CD4-positive, alpha-beta T cell (primary cell): ENCODE measurements at places on chromosomes 1 and 21.

GRCh38 chr1:182700351-182700709 lies 15.9 kb upstream of the RGS8 start:
- DNase-seq: no peak

DNA sequence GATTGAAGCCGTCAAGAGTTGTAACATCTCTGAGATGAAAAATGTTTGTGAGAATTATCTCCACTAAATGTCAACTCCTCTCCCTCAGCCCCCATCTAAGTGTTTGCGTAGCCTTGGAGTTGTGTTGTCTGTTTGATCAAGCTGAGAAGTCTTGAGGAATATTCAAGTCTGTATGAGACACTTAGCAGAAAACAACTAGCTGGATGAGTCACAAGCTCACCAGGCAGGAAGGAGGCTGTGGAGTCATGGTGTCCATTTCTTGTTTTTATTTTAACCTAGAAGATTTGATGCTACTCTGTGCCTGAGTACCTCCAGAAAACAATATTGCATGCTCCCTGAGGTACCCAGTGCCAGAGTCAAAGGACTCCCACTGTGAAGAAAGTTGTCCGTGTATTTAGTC lies 211.6 kb upstream of the PLXNA2 start:
- DNase-seq: no peak

DNA sequence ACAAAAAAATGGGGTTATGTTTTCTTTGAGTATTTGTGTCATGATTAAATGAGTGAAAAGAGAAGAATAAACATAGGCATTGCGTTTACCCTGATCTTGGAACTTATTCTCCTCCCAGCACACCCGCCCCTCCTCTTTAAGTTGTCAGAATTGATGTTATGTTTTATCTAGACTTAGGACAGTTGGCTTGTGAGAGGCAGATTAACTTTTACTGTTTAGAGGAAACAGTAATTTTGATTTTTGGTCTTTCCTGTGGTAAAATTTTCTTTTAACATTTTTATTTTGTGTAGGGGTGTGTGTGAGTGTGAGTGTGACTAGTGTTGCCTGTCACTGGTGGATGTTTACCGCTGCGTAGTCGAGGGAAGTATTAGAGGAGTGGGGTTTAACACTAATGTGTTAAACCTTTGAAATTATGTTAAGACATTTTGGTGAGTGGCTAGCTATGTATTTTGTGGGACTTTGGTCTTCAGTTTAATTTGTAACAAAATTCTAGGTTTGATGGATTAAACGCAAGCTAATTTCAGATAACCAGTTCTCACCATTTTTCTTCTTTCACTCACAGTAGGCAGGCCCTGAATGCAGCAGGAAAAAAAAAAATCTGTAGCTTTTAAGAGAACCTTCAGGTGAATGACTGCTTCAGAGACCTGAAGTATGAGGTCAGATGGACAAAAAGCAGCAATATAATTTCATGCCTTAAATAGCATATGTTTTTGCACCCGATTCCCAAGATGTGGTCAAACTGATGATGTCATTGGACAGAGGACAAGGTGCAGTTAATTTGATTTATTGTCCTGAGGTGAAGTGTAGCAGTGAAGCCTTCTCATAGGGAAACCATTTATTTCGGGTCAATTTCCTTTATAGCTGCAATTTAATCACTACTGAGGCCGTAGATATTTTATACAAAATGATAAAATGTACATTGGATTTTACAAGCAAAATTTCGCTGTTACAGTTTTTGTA lies 2.7 kb downstream of the POU2F1 start:
- DNase-seq: no peak

- no peak for DNase-seq
Observed at GRCh38 chr1:59709333-59709732, 105.4 kb upstream of the HOOK1 start.

DNA sequence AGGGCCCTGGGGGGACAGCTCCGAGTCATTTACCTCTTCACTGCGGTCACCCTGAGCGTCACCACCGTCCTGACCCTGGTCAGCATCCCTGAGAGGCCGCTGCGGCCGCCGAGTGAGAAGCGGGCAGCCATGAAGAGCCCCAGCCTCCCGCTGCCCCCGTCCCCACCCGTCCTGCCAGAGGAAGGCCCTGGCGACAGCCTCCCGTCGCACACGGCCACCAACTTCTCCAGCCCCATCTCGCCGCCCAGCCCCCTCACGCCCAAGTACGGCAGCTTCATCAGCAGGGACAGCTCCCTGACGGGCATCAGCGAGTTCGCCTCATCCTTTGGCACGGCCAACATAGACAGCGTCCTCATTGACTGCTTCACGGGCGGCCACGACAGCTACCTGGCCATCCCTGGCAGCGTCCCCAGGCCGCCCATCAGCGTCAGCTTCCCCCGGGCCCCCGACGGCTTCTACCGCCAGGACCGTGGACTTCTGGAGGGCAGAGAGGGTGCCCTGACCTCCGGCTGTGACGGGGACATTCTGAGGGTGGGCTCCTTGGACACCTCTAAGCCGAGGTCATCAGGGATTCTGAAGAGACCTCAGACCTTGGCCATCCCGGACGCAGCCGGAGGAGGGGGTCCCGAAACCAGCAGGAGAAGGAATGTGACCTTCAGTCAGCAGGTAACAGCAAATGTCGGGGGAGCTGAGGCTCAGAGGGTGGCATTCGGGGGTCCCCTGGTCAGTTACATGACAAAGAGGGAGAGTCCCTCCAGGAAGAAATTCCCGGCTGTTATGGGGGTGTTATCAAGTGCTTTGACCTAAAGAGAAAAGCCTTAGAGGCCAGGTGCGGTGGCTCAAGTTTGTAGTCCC lies 12.6 kb downstream of the SLC45A1 start:
- DNase-seq: no peak

DNA sequence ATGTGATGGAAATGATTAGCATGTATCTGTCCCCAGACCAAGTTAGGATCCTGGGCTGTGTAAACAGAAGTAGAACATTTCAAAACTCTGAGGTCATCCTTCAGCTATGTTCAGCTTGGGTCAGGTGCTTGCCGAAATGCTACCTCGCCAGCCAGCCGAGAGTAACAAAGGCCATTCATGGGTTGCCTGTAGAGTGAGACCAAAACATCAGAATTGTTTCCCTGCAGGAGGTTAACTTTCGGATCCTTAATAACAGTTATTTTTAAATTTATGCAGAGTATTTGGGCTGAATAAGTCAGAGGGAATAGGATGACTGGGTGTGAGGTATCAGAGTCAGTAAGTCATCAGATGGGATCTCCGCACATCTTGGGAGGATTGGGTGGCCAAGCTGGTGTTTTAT lies 35.6 kb downstream of the SMYD2 start:
- no peak for DNase-seq

DNA sequence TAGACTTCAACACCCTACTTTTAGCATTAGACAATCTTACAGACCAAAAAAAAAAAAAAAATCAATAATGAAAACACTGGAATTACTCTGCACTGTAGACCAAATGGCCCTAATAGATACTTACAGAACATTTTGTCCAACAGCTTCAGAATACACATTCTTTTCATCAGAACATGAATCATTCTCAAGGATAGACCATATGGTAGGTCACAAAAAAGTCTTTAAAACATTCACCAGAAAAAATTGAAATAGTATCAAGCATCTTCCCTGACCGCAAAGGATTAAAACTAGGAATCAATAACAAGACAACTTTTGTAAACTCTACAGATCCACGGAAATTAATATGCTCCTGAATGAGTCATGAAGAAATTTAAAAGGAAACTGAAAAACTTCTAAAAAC lies 22.5 kb downstream of the ZNF670 start:
- DNase-seq: no peak

GRCh38 chr21:38875694-38876492 lies 70.2 kb downstream of the ETS2 start:
- DNase-seq: no peak

GRCh38 chr1:2528016-2528415 lies 1.6 kb upstream of the PANK4 start:
- no peak for DNase-seq

DNA sequence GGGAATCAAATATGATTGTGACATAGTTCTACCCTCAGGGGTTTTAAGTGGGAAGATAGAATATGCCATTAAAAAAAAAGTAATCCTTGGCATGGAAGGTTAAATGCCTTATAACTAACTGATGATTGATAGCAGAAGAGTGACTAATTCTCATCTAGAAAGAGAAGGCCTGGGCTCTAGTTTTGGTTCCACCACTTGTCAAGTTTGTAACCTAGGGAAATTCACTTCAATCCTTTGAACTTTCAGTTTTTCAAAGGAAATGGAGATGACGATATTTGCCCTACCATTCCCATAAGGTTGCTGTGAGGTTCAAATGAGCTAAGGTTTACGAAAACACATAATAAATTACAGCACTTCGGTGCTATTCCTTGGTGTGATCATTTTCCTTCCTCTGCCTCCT lies 88.5 kb downstream of the GPR88 start:
- no peak for DNase-seq

DNA sequence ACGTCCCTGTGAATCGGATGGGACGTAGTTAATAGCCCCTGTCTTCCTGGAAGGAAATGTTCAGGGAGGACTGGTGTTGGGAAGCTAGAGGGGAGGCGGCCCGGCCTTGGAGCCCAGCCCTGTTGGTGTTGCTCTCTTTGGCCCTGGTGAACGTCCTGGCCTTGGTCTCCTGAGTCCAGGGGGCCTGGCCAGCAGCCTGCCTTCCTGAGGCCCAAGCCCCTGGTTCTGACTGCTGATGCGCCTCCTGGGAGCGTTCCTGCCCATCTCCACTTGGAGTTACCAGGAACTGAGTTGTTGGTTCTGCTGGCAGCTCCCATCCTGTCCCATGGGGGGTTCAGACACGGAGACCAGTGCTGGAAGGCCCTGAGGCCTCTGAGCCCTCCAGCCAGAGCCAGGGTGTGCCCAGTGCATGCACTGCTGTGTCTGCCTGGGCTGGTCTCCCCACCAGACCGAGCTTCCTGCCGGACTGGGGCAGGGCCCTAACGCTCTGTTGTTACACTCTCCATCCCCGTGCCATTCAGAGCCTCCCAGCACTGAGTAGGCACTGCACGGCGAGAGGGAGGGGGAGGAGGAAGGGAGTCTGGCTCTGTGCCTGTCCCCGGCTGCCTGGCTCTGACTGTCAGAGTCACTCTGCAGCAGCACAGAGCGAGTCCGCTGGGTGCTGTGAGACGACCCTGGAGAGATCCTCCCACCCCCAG lies 382.5 kb upstream of the VAMP3 start:
- DNase-seq: no peak

DNA sequence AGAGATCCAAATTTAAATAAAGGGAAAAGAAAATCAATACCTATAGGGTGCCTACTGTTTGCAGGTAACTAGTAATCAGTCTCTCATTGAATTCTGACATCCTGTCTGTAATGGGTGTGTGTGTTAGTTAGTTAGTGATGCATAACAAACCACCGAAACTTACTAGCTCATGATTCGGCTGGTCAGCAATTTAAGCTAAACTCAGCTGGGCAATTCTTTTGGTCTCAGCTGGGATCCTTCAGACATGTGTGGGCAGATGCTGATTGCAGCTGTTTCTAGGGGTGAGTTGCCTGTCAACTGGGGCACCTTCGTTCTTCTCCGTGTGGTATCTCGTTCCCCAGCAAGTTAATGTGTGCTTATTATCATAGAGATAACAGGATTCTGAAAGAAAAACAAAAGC lies 40.2 kb upstream of the ZNF124 start:
- DNase-seq: no peak

DNA sequence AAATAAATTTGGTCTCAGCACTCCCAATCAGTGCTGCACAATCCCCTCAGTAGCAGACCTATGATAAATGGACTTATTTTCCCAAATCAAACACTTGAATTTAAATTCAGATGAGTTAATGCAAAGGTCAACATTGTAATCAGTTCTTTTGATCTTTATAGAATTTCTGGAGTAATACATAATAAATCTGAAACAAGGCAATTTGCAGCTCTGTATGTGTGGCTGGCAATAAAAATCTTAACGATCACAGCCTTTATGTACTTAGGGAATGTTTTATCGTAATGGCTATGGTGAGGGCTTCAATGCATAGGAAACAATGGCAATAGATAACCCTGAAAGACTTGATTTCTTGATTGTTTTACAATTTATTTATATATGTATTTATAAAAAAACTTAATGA lies 91.4 kb downstream of the GPATCH2 start:
- no peak for DNase-seq

- no peak for DNase-seq
Observed at GRCh38 chr1:234755449-234755863, 145.5 kb upstream of the IRF2BP2 start.

DNA sequence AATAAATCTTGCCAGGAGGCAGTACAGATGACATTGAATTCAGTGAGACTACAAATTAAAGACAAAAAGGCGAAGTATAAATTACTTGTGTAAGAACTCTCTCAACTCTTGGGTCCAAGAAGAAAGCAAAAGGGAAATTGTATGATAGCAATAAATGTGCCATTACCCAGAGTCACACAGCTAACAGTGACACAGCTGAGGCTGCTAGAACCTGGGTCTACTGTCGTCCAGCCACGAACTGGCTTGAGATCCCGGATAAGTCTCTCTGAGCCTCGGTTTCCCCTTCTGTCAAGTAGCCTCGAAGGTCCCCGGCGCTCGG lies 362 bp upstream of the ROR1 start:
- DNase-seq: no peak

GRCh38 chr1:158200527-158200926 lies 19.8 kb downstream of the CD1D start:
- no peak for DNase-seq

DNA sequence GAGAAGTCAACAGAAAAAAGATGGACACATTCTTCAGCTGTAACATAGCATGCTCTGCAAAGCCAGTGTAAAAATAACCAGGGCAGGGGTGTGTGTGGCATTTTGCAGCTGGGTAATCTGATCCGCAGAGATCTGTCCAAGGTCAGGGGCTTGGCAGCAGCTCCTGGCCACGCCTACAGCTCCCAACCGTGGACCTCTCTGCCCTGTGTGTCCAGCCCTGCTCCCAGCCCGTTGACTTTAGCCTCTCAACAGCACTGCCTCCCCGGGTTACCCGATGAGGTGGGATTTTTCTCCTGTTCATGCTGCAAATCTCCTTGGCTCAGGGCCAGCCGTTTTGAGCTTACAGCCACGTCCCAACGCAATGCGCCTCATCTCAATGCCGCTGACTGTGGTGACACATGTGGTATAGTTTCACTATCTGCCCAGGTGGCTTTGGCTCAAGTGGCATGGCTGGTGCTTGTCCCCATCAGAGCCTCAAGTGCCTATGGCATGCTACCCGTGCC lies 68.1 kb downstream of the VWA5B1 start:
- DNase-seq: no peak

GRCh38 chr1:84450910-84451309 lies 28.2 kb upstream of the RPF1 start:
- no peak for DNase-seq

GRCh38 chr1:110383251-110383990 lies 7.4 kb downstream of the SLC16A4 start:
- no peak for DNase-seq

- DNase-seq: no peak
Observed at GRCh38 chr1:209353053-209353452, 230.5 kb upstream of the CAMK1G start.

DNA sequence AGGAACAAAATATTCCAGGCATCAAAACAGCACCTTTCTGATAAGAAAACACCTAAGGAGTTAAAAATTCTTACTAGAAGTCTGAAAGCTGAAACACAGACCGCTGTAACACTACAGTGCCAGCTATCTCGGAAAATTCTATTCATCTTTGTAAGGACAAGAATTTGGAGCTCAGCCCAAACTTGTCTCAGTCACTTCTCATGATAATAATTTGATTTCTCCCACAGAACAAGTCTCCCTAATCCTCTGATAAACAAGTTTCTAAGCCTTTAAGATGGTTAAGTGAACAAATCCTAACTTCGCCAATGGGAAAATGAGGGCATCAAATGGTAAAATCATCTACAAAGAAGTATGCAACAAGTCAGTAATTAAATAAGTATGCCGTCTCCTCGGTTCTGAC lies 59.9 kb downstream of the SIPA1L2 start:
- DNase-seq: no peak
